COR-L47 (cell line): ENCODE measurements at places on chromosomes 5 and 9.
A peak's percentile ranks its signal among the peaks of the same experiment; 100 is the strongest.

- no peak for DNase-seq
Observed at GRCh38 chr5:159933531-159934485, 17.5 kb downstream of the ADRA1B start.

GRCh38 chr5:147853372-147853987 lies 22.0 kb upstream of the SPINK1 start:
- DNase-seq, result no peak

DNA sequence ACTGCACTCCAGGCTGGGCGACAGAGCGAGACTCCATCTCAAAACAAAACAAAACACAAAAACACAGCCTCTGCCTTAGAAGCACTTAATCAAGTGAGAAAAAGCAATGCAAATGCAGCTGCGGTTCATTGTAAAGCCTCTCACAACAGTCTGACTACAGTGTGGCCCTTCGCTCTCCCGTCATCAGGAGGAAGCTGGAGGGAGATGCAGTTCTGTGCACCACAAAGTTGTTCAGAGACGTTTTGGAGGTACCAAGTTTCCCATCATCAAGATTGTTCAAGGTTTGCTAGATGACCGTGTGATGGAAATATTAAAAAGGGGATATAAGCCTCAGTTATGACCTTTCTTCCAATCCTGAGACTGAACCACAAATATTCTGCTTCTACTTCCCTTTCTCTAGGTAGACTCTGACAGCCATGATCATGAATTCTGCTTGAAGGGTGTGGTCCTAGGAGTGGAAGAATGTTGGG lies 40.9 kb downstream of the SEC61B start:
- no peak for DNase-seq

DNA sequence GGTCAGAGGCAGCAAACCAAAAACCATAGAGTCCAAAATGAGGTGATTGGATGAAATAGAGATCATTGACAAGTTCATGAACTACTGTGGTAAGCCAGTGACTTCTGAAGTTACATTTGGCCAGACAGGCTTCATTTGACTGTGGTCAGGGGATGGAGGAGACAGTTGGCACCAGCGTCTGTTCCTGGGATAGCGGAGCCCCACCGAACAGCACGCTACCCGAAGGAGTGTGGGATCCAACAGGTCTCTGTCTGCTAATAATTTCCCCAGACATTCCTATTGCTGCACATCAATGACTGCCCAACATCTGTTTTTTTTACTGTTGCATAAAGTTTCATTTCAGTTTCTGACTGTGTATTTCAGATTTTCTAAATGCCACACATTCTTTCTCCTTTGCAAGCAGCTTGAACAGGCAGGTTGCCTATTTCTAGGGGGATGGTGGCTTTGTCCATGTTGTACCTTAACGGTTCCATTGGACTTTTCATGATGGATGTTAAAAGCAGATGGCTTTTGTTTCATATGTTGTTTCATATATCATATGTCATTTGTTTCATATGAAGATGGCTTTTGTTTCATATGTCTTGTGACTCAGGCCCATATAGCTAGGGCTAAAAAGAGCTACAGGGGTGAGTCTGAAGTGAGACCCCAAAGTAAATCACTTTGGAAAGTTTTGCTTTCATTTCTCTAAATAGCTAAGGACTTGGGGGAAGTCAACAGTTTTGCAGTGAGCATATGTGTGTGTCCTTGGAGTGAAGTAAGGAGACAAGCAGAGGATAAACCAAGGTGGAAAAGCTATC lies 180.8 kb downstream of the GOLPH3 start:
- DNase-seq, result no peak

GRCh38 chr9:121927081-121927480 lies 166.0 kb downstream of the TTLL11 start:
- no peak for DNase-seq

- DNase-seq, result no peak
Observed at GRCh38 chr5:3564116-3564515, 31.5 kb upstream of the IRX1 start.

GRCh38 chr9:136803551-136804508 lies 3.9 kb upstream of the RABL6 start:
- DNase-seq, result no peak

GRCh38 chr9:94867281-94867841 lies 140.9 kb downstream of the AOPEP start:
- no peak for DNase-seq

- DNase-seq, result no peak
Observed at GRCh38 chr9:38276771-38277439, 115.6 kb upstream of the ALDH1B1 start.

GRCh38 chr5:111726986-111727385 lies 30.0 kb downstream of the NREP start:
- no peak for DNase-seq

DNA sequence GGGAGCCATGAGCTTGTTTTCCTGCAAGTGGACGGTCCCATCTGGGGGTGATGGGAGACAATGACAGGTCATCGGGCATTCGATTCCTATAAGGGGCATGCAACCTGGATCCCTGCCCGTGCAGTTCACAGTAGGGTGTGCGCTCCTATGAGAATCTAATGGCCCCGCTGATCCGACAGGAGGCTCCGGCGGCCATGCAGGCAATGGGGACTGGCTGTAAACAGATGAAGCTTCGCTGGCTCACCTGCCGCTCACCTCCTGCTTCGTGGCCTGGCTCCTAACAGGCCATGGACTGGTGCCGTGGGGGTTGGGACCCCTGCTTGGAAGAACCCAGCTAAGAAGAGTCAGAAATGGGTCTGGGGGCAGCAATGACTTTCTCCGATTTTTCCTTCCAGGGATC lies 21.0 kb downstream of the PAEP start:
- DNase-seq, result no peak

- peak; percentile 61 for DNase-seq
Observed at GRCh38 chr9:14198841-14199455, 115.0 kb downstream of the NFIB start.

DNA sequence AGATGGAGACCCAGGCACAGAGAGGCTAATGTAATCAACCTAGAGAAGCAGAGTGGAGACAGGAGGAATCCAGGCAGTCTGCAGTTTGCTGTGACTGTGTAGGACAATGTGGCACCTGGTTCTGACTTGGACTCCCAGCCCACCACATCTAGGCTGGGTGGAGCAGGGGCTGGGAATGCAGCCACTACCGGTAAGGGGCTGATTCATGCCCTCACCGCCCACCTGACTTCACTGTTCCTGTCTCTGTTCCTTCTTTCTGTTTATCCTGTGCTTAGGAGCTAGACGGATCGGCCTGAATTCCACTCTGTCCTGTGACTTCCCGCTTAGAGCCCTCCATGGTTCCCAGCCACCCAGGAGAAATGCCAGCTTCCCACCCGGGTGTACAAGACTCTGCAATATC lies 2.6 kb downstream of the PDLIM4 start:
- no peak for DNase-seq

DNA sequence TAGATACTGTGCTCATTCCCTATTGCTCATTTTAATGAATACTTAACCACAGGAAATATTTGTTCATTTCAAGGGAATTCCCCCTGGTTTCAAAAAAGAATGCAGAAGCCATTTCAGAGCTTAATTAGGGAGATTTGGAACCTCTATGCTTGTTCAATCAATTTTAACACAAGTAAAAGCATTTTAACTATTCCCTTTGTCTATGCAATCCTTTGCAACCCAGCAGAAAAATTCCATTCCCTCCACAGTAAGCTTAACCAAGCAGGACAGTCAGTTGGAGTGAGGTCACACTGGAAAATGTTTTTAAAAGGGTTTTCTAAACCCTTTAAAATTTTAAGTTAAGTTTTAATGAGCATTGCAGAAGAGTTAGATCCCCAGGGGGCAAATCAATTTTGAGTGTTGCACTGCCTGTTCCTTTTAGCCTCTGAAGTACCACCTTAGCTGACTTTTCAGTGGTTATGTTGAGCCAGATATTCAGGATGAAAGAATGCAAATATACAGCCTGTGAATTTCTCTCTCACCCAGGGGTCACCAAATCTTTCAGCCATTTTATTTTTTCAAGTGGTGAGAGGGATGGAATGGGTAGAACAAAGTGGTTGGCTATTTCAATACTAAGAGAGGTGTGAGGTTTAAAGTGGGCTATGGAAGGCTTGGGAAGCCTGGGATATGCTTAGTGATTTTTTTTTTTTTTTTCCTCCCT lies 356.2 kb upstream of the NUDT12 start:
- no peak for DNase-seq

DNA sequence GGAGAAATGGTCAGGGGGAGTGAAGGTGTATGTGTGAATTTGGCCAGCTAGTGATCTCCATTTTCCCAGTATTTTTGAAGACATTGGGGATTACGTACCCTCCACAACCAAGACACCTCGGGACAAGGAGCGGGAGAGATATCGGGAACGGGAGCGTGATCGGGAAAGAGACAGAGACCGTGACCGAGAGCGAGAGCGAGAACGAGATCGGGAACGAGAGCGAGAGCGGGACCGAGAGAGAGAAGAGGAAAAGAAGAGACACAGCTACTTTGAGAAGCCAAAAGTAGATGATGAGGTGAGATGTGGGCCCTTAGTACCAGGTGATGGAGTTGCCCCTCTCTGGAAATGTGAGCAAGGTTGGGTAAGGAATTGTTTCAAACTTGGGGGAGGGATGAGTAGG lies 5.8 kb upstream of the WDR55 start:
- DNase-seq, result no peak

- DNase-seq, result no peak
Observed at GRCh38 chr9:128323212-128323730, 632 bp downstream of the COQ4 start.

DNA sequence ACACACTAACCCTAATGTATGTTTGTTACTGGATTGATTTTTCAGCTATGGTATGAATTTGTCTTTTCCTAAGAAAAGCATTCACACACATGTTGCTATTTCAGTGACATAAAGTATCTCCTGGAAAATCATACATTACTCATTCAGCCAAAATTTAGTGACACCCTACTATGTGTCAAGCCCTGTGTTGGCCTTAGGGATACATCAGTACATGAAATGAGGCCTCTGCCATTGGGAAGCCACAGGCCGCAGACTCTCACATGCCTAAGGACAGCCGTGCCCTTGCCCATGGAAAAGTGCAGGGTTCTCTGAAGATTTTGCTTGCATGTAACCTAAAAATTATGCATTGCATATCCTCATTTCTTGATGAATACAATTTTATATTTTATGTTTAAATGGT lies 5.2 kb upstream of the MARCHF6 start:
- DNase-seq, result no peak

DNA sequence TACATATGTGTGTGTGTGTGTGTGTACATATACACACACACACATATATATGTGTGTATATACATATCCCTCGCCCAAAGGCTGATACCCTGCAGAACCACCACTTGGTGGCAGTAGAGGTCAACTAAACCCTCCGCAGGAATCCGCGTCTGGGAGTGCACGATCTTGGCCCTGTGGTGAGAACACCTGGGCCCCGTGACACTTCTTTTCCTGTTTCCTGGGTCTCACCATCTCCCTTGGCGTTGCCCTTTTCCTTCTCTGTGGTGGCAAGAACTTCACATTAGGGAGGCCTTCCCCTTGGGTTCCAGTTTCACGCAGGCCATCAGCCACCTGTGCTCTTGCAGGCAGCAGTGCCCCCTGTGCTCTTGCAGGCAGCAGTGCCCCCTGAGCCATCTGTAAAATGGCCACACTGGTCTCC lies 8.2 kb downstream of the IL9 start:
- DNase-seq, result peak; percentile 54

DNA sequence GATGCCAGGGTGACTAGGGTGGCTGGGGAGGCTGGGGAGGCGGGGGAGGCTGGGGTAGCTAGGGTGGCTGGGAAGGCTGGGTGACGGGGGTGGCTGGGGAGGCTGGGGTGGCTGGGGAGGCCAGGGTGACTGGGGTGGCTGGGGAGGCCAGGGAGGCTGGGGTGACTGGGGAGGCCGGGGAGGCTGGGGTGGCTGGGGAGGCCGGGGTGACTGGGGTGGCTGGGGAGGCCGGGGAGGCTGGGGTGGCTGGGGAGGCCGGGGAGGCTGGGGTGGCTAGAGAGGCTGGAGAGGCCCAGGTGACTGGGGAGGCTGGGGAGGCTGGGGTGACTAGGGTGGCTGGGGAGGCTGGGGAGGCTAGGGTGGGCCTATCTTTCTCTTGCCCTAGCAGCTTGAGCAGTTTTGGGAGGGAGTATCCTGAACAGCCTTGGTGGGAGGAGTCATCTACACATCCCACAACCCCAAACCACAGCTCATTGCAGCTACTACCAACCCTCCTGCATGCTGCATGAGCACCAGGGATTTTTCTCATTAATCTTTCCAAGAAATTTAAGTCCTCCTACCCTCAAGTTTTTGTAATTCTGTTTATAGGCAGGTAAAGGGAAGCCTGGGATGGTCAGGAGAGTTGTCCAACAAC lies 203.2 kb upstream of the IRX1 start:
- DNase-seq, result no peak

DNA sequence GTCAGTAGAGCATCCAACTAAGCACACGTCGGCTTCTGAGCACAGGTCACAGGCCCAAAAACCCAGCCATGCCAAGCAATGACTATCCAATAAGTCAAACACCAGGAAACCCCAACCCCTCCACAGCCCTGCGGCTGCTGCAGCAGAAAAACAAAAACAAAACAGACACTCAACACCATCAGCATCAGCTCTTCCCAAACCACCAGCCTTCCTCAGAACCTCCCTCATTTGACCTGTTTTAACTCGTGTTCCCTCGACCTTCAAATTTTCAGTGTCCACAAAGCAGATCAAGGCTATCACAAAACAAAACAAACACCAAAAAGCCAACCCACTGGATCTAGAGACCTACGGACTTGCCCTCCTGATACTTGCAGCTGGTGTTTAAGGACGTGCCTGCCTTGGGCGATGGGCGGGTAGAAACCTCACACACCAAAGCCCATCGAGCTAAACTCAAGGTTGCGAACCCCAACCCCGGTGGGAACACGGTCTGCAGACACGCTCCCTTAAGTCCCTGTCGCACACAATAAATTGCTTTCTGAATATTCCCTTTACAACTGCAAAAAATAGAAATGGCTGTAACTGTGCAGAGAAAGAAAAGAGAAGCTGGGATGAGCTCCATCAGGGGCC lies 247.1 kb upstream of the ANKRD55 start:
- DNase-seq, result no peak

- no peak for DNase-seq
Observed at GRCh38 chr9:18601026-18601425, 127.1 kb downstream of the ADAMTSL1 start.

DNA sequence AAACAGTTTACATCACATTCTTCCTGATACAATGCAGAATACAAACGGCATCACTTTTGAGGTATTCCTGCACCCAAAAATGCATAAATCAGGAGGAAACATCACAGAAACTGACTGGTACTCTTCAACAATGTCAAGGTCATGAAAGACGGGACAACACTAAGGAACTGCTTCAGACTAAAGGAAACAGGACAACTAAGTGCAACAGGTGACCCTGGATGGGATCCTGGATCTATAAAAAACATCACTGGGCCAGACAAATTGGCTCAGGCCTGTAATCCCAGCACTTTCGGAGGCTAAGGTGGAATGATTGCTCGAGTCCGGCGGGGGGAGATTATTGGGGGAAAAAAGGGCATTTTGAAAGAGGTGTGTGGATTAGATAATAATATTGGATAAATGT lies 22.6 kb downstream of the BTNL9 start:
- DNase-seq, result no peak
